ENCODE measurements at places on chromosomes 4 and X. TPM values are rescaled to one million over a fixed set of nuclear protein-coding genes. Genes with fewer than 3 reads are reported as not detected.
A peak's percentile ranks its signal among the peaks of the same experiment; 100 is the strongest.

DNA sequence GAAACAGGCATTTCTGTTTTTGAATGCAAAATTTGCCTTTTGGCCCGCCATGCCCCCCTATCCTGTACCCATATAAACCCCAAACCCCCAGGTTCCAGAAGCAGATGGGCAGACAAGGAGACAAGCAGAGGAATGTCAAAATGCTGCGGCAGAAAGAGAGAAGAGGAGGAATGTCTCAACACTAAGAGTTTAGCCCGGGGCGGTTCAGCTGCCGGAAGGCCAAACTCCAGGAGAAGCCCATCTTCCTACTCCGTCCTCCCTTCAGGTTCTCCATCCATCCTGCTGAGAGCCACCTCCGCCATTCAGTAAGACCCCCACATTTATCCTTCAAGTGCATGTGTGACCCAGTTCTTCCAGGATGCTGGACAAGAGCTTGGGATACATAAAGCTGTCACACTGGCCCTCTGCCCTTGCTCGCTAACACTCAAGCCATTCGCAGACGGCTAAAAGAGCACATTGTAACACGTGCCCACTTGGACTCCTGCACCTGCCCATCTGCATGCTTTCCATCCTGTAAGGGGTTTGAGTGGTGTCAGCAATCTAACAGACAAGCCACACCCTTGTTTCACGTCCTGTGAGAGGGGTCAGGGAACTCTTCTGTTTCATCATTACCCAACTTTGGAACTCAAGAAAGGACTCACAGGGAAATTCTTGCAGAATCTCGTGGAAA, 31.3 kb downstream of the TLR10 start:
- DNase-seq: no peak

IQCM gene
- 0.12 TPM for polyA plus RNA-seq

GRCh38 chr4:160021870-160022269, 919.0 kb downstream of the RAPGEF2 start:
- DNase-seq: no peak

DNA sequence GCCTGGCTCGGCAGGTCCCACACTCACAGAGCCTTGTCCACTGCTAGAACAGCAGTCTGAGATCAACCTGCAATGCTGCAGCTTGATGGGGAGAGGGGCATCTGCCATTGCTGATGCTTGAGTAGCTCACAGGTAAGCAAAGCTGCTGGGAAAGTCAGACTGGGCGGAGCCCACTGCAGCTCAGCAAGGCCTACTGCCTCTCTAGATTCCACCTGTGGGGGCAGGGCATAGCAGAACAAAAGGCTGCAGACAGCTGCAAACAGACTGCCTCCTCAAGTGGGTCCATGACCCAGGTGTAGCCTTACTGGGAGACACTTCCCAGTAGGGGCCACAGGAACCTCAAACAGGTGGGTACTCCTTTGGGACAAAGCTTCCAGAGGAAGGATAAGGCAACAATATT, 110.6 kb upstream of the ADAMTS3 start:
- DNase-seq: no peak

SLC49A3 gene
- polyA plus RNA-seq: 19.1 TPM

DNA sequence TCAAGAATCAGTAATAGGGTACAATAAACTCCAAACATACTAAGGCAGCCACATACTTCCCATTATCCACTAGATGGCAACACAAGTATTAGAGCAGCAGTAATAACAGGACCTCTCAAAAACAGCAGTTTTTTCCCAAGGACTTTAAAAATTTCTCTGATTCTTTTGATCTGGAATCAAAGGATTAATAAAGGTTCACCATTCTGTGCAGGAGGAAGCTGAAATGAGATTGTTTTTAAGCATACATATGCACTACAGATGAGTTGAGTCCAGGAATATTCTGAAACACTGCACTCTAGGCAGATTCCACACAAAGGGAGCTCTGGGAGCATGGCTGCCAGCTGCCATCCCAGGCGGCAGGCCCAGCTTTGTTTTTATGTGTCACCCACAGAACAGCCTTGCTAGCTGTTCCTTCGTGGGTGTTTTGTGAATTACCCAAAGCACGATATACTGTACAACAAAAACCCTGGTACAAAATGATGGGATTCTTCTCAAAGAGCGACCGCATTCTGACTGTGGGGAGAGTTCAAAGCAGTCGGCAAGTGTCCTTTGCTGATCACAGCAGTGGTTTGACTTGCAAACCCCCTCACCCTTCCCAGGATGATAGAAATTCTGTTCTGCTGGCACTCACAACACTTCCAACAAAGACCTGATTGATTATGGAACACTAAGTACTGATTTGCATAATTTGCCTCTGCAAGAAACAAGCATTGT, 61.0 kb downstream of the STX18 start:
- DNase-seq: no peak

SPACA5 gene
- not detected for polyA plus RNA-seq

DNA sequence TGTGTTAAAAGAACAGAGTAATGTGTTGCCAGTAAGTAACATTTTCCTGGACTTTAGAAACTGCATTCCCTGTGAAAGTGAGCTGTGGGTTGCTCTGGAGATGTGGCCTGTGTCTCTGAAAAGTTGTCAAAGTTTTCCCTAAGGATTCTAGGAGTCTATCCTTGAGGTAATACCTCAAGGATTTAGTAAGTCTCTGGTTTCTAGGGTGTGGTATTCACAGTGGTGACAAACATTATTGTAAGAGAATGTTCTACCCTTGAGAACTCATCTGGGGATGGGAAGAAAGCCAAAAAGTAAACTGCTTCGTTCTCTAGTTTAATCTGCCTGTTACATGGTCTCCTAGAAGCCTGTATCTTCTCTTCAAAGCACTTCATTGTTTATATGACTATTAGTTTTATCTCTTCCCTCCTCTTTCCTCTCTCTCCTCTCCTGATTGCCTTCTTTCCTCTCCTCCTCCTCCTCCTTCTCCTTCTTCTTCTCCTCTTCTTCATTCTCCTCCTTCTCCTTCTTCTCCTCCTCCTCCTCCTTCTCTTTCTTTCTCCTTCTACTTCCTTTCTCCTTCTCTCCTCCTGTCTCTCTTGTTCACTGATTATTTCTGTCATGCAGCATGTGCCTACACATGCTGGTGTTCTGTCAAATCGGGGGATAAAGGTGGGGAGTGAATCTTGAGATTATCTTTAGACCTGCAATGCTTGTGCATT, 321.3 kb downstream of the PTTG2 start:
- DNase-seq: peak; percentile 36

- no peak for DNase-seq
Measured at GRCh38 chr4:48970471-48970921, 15.6 kb upstream of the CWH43 start.

NEUROG2 gene
- not detected for polyA plus RNA-seq

EOLA2 gene
- polyA plus RNA-seq: 17.5 TPM

KLHL2 gene
- 6.6 TPM for polyA plus RNA-seq

SCML1 gene
- 12.3 TPM for polyA plus RNA-seq

GRCh38 chrX:149799938-149800337, 18.2 kb downstream of the MAGEA9 start:
- DNase-seq: no peak

DNA sequence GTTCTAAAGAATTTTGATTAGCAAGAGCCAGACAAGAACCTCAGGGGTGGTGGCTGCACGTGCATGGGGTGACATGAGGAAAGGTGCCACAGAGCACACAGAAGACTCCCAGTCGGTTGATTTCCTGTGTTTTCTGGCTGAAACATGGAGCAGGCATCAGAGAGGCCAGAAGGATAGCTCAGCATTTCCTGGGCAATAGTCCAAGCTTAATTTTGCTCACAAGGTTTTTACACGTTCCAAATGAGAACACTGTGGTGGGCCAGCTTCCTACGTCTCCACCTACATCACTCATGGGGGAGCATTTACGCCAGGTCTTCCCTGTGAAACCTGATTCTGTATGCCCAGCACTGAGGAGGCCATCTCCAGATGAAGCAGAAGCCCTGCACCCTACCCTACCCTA, 212.5 kb upstream of the CLNK start:
- no peak for DNase-seq

- no peak for DNase-seq
Measured at GRCh38 chr4:173924561-173924960, 358.9 kb downstream of the FBXO8 start.

AMBN gene
- polyA plus RNA-seq: not detected

DNA sequence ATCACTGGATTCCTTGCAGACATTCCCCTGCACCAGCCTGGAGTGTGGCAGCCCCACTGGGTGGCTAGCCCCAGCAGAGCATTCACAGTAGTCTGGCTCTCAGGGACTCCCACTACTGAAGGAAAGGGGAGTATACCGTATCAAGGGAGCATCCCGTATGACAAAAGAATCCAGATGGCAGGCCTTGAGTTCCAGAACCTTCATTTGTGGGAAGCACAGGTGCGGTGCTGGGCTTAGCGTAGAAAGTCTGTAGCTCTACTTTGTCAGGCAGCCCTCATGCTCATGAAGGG, 79.6 kb downstream of the CENPC start:
- DNase-seq: no peak

DNA sequence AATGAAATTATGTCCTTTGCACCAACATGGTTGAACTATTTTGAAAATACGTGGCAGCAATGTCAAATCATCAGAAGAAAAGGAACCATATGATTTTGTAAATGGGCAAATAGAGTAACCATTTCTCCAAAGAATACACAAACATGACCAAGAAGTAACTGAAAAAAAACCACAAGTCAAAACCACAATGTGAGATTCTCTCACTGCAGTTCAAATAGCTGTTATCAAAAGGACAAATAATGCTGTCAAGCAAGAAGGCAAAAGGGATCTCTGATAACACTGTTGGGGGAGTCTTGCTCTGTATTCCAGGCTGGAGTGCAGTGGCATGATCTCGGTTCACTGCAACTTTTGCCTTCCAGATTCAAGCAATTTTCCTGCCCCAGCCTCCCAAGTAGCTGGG, 280.8 kb upstream of the ZCCHC13 start:
- DNase-seq: no peak

DNA sequence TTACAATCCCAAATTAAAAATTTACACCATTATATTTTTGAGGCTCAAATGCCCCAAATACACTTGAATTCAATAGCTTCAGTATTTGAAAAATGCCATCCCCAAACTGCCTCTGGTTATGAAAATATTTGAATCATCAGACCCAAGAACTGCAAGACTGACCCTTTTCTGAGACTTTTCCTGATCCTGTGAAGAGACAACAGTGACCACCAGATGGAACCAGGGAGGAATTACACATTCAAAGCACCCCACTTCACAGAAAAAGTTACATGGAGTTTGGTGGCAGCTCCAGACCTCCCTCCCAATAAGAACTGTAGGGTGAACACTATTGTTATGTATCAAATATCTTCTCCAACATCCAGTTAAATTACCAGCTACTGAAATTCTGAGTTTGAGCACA, 44.0 kb upstream of the SCD5 start:
- DNase-seq: no peak

DNA sequence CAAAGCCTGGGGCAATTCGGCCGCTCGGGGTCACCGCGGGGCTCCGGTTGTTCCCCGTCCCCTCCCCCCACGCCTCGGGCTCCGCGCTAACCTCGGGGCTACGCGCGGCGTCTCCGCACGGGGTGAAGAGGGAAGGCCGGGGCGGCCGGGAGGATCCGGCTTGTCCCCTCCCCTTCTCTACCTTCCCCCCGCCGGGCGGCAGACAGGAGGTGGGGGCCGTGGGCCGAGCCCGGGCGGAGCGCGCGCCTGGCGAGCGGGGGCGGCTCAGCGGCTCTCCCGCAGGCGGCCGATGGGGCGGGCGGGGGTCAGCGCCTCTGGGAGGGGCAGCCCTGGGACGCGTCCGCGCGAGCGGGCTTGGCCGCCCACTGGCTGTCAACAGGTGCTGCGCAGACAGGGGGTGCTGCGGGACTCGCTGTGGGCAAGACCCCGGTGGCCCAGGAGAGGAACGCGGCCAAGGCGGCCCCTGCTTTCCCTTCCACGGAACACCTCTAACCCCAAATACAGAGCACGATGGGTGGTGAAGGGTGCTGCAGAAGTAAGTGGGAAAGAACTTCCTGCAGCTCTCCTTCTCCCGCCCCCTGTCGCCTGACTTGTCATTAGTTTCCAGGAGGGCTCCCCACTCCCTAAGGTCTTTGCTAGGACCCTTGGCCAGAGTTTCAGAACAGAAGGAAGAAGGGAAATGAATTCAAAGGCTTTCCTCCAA, at the start of gene PDGFC:
PDGFC (minus strand) TSS at position 124 of the 703 bp plus-strand sequence. CDS start 896 bp downstream, outside the sequence.
- DNase-seq: peak; percentile 75

TLL1 gene
- polyA plus RNA-seq: 1.7 TPM

- DNase-seq: no peak
Measured at GRCh38 chrX:6132970-6133369, 95.7 kb downstream of the NLGN4X start.

- no peak for DNase-seq
Measured at GRCh38 chr4:149885896-149886295, 70.3 kb upstream of the IQCM start.

DNA sequence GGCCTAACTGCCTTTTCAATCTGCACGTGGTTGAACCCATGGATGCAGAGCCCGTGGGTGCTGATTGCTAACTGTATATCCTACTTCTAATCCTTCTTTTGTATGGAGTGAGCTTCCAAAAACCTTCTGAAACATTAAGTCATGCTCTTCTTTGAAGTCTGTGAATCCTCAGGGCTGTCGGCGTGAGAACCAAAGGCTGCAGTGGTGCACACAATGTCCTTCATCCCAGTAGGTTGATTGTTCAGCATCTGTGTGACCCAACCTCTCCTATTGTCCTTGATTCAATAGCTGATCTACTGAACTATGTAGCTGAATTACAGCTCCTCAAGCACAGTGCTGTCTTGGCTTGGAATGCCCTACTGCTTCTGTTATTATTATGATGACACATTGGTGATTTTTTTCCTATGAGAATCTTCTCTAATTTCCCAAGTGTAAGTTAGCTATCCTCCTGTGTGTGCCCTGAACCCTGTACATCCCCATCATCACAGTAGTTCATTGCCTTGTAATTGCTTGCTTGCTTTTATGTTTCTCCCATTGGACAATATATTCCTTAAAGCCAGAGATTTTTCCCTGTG, 294.6 kb downstream of the TRIML1 start:
- no peak for DNase-seq

SYTL4 gene
- 5.8 TPM for polyA plus RNA-seq

ALB gene
- 3.3 TPM for polyA plus RNA-seq

GRCh38 chr4:140497747-140498636, at the start of gene MGAT4D:
Gene MGAT4D, minus strand, starts transcription at chr4:140498293. Its CDS starts 71 bp downstream, at chr4:140498222.
- no peak for DNase-seq

DNA sequence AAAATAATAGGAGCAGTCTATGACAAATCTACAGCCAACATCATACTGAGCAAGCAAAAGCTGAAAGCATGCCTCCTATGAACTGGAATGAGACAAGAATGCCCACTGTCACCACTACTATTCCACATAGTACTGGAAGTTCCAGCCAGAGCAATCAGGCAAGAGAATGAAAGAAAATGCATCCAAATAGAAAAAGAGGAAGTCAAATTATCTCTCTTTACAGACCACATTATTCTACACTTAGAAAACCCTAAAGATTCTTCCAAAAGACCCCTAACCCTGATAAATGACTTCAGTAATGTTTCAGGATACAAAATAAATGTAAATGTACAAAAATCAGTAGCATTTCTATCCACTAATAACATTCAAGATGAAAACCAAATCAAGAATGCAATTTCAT, 249.0 kb downstream of the STK32B start:
- no peak for DNase-seq

GRCh38 chrX:43998374-43998773, 25.2 kb upstream of the NDP start:
- no peak for DNase-seq

ADH6 gene
- polyA plus RNA-seq: 0.35 TPM

IDUA gene
- 16.5 TPM for polyA plus RNA-seq

- DNase-seq: no peak
Measured at GRCh38 chr4:55314141-55314820, 31.8 kb upstream of the SRD5A3 start.

FGF2 gene
- 5.9 TPM for polyA plus RNA-seq

- peak; percentile 11 for DNase-seq
Measured at GRCh38 chr4:154807042-154807630, 26.1 kb downstream of the RBM46 start.

NEIL3 gene
- 3.0 TPM for polyA plus RNA-seq

Data from hindlimb muscle (tissue), 1 donor.